ENCODE measurements at places on chromosomes 3 and 15.

GRCh38 chr15:22919171-22919570, 61.0 kb downstream of the CYFIP1 start:
- DNase-seq: no peak

DNA sequence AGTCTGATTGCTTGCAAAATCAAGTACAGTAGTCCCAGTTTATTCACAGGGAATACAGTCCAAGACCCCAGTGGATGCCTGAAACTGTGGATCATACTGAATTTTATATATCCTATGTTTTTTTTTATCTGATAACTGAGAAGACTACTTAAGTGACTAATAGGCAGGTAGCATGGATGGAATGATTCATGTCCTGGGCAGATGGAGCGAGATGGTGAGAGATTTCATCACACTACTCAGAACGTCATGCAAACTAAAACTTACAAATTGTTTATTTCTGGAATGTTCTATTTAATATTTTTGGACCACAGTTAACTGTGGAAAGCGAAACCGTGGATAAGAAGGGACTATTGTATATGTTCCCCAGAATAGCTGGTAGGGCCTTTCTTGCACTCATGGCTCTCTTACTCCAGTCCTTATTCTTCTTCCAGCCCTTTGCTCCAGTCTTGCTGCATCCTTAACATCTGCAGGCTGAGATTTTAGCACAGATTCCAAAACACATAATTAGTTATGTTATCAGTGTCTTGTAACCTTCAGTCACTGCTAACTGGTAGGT, 290.0 kb downstream of the ADAMTSL3 start:
- no peak for DNase-seq

DNA sequence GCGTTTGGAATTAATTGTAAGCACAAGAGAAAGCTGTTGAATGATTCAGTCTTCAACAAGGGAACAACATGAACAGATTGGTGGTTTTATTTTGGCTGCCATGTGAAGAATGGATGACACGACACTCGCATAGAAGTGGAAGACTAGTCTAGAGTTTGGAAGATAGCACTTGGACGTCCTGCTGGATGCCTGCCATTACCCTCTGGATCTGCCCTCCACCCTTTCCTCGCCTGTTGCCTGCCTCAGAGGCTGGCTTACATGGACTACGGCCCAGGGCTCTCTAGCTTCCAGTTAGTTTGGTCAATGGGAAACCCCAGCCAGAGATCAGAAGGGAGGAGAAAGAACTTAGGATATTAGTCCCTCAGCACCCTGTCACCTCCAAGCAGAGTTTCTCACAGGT, 493.5 kb downstream of the FHIT start:
- DNase-seq: no peak

- DNase-seq: no peak
Observed at GRCh38 chr3:184745526-184745925, 33.7 kb upstream of the MAGEF1 start.

- no peak for DNase-seq
Observed at GRCh38 chr3:189573004-189573403, 58.2 kb upstream of the TP63 start.

DNA sequence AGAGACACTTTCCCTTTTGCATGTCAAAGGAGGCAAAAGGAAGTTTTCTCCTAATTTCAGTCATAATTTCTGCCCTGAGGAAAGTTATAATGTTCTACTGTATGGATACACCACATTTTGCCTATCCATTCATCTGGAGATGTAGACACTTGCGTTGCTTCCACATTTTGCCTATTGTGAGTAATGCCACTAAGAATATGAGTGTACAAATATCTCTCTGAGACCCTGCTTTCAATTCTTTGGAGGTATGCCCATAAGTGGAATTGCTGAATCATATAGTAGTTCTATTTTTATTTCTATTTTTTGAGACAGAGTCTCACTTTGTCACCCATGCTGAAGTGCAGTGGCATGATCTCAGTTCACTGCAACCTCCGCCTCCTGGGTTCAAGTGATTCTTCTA, 3.6 kb upstream of the CD276 start:
- DNase-seq: no peak

GRCh38 chr3:57133157-57133556, 32.0 kb downstream of the IL17RD start:
- no peak for DNase-seq

GRCh38 chr15:31528846-31529245, 202.2 kb downstream of the KLF13 start:
- DNase-seq: no peak

DNA sequence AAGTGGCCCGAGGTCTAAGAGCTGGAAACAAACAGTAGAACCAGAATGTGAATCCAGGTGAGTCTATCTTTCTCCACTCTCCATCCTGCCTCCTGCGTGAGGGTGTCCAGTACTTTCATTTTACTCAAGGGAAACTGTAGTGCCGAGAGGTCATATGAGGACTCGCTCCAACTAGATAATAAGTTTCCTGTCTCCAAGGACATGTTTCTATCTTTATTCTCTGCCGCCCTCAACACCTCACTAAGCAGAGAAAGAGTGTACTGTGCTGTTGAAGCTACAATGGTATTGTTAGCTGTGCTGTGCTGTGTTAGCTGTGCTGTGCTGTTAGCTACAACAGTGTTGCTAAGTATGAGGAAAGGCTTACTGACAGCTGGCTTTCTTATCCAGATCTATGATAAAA, 137.9 kb upstream of the COL8A1 start:
- no peak for DNase-seq

DNA sequence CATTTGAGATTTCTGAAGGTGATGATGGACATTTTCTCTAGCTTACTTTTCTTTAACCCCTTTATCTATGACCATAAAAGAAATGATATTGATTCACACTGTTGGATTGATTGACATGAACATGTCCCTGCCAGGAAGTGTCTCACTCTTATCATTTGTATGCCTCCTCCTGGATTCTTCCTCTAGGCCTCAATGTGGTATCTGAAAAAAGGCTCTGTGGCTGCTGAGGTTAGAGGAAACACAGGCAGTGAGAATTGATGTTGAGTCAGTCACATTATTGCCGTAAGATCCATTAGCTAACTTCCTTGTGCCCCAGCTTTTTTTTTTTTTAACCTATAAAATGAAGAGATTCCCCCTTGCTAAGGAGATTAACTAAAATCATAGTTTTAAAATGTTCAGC, 8.0 kb upstream of the THRB start:
- no peak for DNase-seq

DNA sequence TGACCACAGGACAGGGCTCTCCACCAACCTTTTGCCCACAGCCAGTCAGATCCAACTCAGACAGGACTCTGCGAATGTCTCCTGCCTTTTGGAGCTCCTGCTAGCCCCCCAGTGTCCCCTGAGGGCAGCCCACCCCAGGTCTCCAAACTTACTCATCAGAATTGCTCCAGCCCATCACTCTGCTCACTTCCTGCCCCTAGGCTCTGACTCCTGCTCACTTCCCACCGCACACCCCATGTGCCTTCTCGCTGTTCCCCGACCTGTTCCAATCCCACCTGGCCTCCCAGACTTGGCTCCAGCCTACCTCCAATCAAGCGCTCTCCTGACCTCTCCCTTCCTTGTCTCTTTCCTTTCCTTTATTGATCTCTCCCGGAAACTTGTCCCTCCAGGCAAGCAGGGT, 5.9 kb upstream of the STRA6 start:
- DNase-seq: no peak

DNA sequence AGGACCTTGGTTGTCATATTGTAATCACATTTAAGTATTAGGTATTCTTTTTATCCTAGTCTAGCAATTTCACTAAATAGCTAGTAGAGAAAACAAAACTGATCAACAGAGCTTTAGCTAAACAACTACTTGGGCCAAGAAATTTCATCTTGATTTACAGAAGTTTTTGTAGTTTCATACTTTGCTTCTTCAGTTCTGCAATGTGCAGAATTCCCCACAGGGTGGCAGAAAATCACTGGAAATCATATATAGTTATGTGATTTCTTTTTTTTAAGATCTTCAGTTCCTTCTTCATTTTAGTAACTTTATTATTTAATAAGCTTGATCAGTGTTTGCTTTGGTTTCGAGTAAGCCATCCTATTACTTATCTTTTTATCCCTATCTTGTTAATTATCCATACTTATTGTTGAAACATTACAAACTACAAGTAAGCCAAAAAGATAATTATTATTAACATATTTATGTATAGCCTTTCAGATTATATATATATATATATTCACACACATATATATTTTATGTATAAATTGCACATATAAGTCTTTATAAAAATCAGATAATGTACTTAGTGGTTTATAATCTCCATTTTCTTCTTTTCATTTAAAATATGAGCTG, 2.2 kb upstream of the BNIP2 start:
- DNase-seq: no peak

All from stimulated activated CD8-positive, alpha-beta memory T cell treated with anti-CD3 and anti-CD28 coated beads, Interleukin-7, amount 100 ng/mL, for 4 hours (primary cell).